ENCODE measurements at places on chromosomes 5 and 9.

GRCh38 chr9:114779352-114779845 lies 26.4 kb downstream of the TNFSF15 start:
- no peak for DNase-seq

DNA sequence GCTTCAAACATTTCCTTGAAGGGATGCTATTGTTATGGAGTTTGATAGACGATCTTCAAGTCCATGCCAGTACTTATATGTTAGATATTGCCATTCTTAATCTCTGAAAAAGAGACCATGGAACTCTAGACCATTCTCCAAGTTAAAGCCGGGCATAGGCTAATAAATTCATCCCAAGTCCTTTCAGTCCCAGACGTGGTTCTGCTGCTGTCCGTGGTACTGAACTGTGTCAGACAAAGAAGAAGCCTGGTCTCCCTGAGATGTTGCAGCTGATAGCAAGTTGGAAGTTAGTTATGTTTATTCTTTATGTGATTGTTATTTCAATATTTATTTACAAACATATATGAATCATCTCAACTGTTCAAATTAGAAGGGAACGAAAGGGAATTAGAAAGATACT lies 158.7 kb downstream of the NMUR2 start:
- DNase-seq = no peak

GRCh38 chr5:18802336-18802735 lies 1168.1 kb downstream of the TAF11L14 start:
- DNase-seq = no peak

DNA sequence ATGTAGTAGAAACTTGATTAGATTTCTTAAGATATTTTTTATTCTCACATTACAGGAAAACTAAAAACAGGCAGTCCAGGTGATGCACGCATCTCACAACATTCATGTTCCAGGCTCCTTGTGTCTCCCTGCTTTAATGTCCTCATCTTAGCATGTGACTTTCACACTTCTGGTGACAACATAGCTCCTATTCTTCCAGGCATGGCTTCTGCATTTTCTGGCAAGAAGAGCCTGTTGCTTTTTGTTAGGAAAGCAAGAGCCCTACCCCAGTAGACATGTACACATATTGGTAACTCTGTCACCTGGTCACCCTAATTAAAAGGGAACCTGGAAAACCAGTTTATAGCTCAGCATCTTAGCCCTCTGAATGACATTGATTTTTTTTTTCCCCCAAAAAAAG lies 92.5 kb downstream of the PPIC start:
- no peak for DNase-seq

GRCh38 chr9:20353931-20354652 lies 268.2 kb downstream of the MLLT3 start:
- DNase-seq = no peak

- DNase-seq = no peak
Measured at GRCh38 chr5:11023945-11024344, 262.9 kb upstream of the DAP start.

DNA sequence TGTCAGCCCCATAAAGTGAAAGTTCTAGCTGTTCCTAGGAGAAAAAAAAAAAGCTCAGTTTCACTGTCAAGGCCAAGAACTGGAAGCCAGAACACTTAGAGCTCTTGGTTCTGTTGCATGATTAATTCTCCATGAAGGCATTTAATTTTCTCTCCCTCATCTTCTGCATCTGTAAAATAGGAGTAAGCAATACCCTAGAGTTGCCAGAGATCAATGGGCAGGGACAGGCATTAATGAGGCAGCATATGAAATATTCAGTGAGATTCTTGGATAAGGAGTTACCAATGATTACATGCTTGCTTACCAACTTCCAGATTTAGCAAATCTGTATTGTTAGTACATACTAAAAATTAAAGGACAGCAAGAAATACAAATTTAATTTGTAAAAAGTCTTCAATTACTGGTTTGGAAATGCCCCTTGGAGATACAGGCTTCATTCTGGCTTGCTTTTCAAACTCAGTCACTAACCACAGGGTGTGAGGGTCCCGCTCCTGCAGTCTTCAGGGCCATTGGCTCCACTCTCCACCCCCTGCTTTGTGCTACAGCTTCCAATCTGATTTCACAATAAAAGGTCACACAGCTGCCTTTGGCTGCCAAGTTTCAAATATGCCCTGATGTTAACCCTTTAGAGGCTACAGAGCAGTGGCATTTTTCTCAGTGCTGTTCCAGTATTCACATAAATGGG lies 624.6 kb downstream of the BNC2 start:
- no peak for DNase-seq

GRCh38 chr9:8430945-8431344 lies 631.4 kb upstream of the DMAC1 start:
- DNase-seq = no peak

DNA sequence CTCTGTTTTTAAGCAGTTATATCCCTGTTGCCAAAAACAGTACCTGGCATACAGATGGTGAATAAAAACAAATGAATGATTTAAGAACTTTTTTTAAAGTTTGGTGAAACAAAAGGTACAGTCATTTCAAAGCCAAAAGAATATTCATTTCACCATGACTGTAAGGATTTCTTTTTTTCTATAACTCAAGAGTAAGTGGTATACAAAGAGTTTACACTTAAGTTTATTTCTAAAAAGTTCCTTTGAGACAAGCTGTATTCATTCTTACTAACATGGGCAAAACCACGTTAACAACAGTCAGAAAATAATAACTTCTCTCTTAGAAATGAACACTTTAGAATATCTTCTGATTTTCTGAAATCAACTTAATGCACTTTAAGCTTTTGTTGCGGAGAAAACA lies 5.3 kb downstream of the TMEM161B start:
- no peak for DNase-seq

GRCh38 chr9:94941211-94941875 lies 214.8 kb downstream of the AOPEP start:
- DNase-seq = no peak

- no peak for DNase-seq
Measured at GRCh38 chr9:112750764-112751055, 150 bp downstream of the SNX30 start.

DNA sequence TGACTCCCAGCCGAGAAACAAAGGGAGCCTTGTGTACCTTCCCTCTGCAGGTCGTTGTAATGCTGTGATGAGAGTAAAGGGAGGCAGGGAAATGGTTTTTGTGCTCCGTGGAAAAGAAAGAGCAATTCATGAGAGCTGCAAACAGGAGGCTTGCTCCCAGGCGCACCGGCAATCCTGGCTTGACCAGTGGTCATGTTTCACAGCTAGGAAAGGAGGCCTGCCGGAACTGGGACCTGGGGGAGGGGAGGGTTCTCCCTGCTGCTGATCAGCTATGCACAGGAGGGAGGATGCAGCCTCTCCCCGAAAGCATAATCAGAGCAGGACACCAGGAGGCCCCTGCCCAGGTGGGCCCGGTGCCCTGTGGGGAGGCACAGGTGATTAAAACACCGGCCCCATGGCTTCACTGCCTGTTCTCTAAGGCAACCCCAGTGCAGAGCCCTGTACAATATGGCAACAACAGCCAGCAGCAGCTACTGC lies 131.3 kb downstream of the ZDHHC21 start:
- DNase-seq = no peak

GRCh38 chr5:133735346-133735745 lies 123.0 kb upstream of the FSTL4 start:
- DNase-seq = no peak

- no peak for DNase-seq
Measured at GRCh38 chr9:14962193-14962882, 52.1 kb upstream of the FREM1 start.

DNA sequence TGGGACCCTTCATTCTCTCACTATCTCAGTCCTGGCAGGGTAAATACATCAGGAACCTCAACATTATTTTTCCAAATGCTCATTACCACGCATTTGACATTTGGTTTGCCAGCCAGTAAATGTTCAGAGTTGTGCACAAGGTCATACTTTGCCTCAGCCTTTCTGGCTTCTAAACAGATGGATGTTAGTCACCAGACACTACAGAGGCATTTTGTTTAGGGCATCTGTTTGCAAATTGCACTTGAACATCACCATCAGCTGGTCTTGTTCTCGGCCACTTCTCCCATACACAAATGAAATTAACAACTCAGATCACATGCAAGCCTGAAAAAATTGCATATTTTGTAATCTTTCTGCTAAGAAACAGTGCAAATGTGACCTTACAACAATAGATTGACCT lies 75.0 kb upstream of the SLC1A1 start:
- DNase-seq = no peak

GRCh38 chr9:2231829-2232228 lies 216.7 kb downstream of the SMARCA2 start:
- no peak for DNase-seq

- DNase-seq = no peak
Measured at GRCh38 chr5:54259090-54259489, 51.3 kb downstream of the ARL15 start.

GRCh38 chr9:123370526-123371227 lies 14.7 kb downstream of the CRB2 start:
- no peak for DNase-seq

DNA sequence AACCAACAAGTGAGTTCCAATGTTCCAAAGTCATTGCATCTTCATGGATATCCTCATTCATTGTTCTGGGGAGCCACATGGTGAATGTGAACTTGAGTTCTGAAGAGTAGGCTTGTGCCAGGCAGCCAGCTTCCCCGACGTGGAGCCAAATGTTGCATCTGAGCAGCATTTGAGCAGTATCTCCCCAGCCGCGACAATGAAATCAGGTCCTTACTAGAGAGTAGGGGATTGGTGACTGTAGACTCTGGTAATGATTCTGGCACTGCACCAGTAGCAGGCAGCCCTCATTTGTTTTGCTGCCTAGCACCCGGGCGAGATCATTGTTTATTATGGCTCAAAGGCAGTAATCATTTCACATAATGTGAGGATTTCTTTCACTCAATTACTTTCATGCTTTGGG lies 451.4 kb upstream of the C9orf72 start:
- no peak for DNase-seq

DNA sequence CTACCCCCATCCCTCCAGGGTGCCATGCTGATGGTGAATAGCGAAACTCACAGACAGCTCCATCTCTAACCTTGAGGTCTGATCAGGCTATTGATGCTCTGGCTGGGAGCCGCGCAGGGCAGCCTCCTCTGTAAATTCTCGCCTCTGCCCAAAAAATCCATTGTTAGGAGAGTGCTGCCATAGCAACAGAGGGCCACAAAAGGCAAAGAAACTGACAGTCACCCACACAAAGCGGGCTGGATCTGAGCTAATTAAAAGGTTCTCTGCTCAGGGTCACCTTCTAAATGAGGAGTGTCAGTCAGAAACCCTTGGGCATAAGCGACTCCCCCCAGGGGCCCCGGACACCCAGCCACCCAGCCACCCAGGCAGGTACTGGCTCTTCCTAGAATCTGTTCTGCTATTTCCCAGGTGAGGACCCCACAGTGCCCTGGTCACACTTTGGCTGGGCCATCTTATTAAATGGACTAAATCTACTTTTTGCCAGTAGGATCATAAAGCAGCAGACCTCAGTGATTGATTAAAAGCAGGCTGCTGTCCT lies 126.7 kb downstream of the MED10 start:
- no peak for DNase-seq

DNA sequence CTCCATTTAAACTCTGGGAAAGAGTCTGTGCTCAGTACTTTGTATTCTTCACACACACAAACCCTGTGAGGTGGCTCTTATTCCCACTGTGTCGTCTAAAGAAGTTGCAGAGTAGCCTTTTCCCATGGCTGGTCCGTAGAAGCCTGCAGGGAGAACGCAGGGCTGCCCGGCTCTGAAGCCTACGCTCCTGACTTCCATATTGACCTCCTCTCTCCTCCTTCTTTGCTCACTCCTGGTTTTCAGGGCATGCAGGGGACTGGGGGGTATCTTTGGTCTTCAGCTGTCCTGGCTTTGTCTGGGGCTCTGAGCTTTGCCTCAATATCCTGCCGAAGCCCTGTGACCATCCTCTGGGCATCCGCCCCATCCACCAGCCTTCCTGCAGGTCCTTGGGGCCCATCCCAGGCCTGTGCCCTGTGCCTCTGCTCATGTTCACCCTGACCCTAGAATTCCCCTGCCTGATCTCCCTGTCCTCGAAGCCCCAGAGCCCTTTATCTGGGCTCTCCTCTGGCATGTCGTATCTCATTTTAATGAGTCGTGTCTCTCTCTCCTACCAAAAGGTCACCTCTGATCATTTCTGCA lies 83.8 kb upstream of the FSTL4 start:
- DNase-seq = no peak

DNA sequence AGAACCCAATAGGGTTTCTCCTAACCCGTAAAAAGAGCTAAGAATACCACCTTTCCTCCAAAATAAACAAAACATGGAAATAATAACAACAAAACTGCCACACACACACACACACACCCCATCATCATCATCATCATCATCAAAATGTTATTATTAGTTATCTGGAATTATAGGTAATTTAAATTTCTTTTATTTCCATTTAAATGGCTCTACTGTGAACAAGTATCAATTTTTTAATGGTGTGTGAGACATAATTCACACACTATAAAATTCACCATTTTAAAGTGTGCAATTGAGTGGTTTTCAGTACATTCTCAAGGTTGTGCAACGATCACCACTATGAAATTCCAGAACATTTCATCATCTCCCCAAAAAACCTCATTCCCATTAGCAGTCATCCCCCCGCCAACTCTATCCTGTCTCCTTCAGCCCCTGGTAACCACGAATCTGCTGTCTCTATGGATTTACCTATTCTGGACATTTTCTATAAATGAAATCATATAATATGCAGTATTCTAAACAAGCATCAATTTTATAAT lies 172.7 kb downstream of the ROR2 start:
- no peak for DNase-seq

DNA sequence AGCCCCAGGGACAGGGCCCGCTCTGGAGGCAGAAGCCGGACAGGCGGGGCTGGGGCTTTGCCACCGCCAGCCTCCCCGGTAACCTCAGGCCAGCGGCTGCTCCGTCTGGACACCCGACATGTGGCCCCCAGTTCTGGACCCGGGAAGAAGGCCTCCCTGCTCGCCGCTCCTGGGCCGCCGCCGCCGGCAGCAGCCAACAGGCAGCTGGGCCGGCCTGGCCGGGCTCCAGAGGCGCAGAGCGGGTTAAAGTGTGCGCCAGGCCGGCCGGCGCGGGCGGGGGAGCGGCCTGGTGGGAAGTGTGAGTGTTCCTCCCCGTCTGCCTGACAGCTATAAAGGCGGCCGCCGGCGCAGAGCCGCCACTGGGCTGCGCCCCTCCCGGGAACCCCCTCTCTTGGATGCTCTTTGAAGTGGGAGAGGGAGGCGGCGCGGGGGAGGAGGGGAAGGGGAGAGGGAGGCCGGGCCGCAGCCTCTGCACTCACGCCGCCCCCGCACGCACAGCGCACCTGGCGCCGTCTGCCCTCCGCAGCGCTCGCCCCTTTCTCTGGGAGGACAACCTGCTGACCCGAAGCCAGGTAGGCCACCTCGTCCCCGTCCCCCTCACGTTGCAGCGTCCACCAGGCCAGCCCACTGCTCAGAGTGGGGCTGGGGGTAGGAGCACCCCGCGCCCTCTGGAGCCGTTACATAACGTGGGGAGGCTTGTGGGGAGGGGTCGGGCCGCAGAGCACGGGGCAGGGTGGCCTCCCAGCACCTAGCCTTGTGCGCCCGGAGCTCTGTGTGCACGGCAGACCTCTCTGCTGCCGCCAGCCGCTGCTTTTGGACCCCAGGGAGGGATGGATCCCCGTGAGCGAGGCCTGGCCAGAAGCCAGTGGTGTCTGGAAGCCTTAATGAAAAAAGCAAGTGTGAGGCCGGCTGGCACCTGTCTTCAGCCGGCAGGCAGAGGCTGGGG lies at the start of gene ADAMTSL2:
Gene ADAMTSL2, plus strand, starts transcription at position 359 of the 946 bp plus-strand sequence. CDS start 2,009 bp downstream, outside the sequence.
- no peak for DNase-seq

GRCh38 chr5:1259806-1260480 lies 34.8 kb downstream of the SLC6A18 start:
- DNase-seq = no peak

GRCh38 chr9:72431036-72431435 lies 66.0 kb upstream of the ZFAND5 start:
- DNase-seq = no peak

GRCh38 chr9:128636556-128637530 lies 19.8 kb downstream of the DYNC2I2 start:
- no peak for DNase-seq
